BE2C (cell line): ENCODE measurements at places on chromosomes 6 and 20.
A peak's percentile ranks its signal among the peaks of the same experiment; 100 is the strongest.

DNA sequence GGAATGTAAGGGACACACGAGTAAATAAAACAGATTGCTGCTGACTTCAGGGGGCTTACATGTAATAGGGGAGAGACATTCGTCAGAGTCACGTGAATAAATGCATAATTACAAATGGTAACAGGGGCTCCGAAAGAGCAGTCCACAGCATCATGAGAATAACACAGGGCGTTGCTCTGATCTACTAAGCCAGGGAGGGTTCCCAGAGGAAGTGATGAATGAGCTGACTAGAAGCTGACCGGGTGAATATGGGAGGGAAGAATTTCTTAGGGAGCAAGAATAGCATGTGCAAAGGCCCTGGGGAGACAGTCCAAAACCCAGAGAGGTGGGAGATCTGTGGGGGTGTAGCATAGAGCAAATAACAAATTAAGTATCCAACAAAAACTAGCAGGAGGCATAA lies 2.4 kb downstream of the BPI start:
- DNase-seq = no peak

GRCh38 chr6:8908638-8909037 lies 473.3 kb upstream of the SLC35B3 start:
- DNase-seq = no peak

DNA sequence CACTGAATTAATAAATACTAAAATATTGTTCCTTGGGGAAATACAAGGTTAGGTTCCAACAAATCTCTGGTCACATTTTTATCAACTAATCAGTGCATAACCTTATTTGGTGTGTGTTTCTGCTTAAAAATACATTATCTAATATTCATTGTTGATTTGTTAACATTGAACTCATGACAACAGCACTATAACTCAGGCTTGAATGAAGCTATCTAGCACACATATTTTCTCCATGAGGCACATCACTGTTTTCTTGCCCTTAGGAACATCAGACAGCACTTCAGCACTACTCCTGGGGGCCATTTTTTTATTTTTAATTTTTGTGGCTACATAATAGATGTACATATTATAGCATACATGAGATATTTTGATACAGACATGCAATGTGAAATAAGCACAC lies 277.2 kb upstream of the NT5E start:
- DNase-seq = no peak

DNA sequence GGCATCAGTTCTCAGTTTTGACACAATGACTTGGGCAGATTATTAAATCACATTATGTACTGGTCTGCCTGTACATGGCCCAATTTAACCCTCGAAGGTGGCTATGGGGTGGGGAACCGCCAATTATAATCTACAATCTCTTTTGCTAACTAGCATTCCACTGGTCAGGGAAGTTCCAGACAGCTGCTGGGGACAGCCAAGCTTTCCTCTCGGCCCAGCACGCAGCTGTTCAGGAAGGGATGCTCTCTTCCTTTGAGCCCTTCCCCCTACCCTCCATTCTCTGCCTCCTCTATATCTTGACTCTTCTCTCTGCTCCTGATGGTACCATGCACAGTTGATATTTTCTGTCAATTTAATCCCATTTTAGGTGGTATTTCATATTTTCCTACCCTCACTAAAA lies 233.5 kb upstream of the AGPAT4 start:
- no peak for DNase-seq

GRCh38 chr6:28215425-28215824 lies 9.7 kb upstream of the ZSCAN9 start:
- no peak for DNase-seq

DNA sequence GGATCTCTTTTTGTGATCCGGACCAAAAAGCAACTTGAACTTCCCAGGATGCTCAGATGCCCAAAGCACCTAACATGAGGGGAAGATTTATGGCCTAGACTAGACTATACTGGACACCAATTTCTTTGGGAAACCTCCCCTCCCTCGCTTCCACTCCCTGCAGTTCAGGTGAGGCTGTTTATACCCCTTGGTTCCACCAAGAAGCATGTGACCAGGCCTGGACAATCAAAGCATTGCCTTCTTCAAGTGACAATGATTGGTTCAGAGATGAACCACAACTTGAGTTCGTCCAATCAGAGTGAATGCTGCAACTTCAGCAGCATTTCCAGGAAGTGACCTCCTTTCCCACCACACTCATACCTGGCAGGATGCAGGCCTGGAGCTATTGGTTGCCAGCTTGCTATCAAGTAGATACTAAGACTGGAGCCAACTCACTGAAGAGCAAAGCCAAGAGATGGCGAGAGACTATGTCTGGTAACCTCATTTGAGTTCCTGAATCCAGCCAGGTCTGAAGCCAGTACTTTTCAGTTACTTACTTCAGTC lies 45.6 kb upstream of the SLC9A8 start:
- no peak for DNase-seq

DNA sequence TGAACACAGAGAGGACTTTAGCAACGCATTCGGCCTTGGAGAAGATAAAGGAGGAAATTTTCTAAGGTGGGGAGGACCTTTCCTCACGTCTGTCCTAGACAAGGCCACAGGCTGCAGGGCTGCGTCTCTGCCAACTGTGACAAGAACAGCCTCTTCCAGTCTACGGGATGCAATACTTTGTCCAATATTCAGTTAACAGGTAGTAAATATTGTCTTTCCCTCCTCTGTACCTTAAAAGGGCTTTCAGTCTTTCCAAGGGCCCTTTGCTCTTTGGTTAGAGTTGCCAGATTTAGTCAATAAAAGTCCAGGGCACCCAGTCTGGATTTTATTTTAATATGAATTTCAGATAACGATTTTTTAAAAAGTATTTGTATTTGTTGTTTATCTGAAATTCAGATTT lies 78.2 kb downstream of the ELOVL4 start:
- DNase-seq = no peak

DNA sequence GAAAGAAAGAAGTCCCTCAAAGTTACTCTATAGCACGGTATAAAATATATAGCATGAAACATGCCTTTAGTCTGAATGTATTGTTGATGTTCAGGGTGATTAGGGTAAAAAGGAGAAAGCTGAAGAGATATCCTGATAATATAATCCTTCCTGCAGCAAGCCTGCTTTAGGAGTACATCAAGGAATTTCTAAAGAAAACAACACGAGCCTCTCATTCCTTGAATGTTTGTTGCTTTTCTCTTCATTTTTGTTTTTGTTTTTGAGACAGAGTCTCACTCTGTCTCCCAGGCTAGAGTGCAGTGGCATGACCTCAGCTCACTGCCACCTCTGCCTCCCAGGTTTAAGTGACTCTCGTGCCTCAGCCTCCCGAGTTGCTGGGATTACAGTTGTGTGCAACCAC lies 79.1 kb downstream of the CD164 start:
- no peak for DNase-seq

DNA sequence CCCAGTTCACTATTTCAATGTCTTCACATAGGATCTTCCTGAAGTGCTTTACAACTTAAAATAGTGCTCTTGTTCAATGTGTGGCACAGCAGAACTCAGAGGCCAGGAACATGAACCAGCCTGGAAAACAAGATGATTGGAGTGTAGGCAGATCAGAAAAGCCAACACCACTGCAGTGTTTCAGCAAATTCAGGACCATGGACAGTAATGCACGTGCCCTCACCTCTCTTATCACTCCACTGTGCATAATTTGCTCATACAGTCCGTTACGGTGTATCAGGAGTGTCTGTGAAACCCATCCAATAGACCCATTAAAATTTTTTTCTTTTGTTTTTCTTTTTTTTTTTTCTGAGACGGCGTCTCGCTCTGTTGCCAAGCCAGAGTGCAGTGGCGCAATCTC lies 27.6 kb upstream of the HACE1 start:
- DNase-seq = no peak

DNA sequence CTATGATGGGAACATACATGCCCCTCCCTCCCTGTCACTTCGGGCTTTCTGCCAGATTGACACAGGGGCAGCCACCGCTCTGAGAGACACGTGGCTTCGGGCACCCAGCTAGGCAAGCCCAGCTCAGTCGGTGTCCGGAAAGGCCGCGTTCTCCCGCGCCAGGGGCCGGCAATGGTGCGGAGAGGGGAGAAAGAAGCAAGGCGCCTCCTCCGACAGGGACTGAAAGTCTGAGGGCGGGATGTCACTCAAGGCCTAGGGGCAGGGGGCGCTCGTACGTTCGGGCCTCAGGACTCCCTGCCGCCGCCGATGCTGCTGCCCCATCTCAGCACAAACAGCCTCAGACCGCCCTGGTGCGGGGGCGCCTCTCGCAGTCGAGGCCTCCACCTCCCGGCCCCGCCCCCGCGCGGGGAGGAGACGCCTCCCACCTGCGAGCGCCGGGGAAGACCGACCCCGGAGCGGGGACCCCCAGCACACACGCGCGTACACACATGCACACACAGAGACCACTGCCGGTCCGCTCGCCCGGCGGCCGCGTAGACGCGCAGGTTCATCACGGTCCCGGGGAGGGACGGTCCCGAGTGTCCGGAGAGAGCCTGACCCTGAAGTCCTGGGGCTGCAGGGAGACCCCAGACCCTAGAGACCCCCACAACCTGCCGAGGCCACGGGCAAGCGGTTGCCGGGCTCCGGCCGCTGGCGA lies 1.9 kb downstream of the GRM4 start:
- peak; percentile 82 for DNase-seq

DNA sequence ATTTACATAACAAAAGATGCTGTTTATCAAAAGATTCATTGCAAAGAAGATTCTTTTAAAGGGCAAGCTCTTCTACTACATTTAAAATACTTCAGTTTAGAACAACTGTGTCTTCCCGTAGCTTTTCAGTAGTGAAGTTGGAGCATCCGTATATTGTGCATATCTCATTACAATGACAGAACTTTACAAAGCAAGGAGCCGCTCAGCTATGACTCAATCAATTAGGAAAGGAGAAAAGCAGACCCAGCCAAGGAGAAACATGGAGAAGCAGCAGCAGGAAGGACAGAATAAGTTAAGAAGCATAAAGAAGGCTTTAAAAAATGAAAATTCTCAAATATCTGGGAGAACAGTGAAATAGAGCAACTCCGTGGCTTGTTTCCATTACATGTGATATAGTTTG lies 132.6 kb upstream of the SMLR1 start:
- DNase-seq = no peak

- peak; percentile 21 for DNase-seq
Measured at GRCh38 chr6:113909224-113909856, 52.2 kb downstream of the MARCKS start.
